ENCODE measurements at places on chromosomes 13 and 19.

DNA sequence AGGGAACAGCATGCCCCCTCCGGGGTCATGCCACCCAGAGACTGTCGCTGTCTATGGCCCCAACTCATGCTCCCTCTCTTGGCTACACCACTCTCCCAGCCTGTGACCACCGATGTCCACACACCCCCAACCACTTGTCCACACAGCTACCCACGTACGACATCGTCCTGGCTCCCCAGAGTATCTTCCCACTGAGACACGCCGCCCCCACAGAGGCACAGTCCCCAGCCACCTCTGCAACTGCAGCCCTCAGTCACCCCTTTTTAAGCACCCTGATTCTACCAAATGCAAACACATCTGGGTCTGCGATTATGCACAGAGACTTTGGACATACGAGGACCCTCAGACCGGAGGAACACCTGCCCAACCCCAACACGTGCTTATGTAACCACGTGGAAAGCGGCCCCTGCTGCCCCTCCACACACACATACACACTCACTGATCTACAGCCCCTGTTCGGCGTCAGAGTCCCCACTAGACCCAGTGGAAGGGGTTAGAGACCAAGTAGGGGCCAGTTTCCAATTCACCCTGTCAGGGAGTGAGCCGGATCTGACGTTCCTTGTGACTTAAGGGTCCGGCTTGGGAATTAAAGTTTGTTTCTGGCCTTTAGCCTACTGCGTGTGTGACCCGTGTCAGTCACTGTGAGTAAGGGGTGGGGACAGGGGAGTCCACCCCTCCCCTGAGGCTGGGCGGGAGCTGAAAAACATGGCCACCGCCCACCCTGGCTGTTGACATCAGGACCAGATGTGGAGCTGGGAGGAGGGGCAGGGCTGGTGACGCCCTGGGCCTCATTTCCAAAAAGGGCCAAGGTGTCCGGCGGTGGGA, 11.9 kb upstream of the AXL start:
- no peak for DNase-seq

GRCh38 chr19:40367577-40368434, 19.3 kb downstream of the PLD3 start:
- no peak for DNase-seq

GRCh38 chr19:8340341-8341096, 2.5 kb downstream of the KANK3 start:
- DNase-seq: no peak

GRCh38 chr13:99278200-99278599, 20.0 kb upstream of the GPR18 start:
- DNase-seq: no peak

Measured in keratinocyte (primary cell).